ENCODE measurements at places on chromosomes 6 and 20.

GRCh38 chr6:26570027-26570809 lies 26.5 kb upstream of the ABT1 start:
- DNase-seq = no peak

DNA sequence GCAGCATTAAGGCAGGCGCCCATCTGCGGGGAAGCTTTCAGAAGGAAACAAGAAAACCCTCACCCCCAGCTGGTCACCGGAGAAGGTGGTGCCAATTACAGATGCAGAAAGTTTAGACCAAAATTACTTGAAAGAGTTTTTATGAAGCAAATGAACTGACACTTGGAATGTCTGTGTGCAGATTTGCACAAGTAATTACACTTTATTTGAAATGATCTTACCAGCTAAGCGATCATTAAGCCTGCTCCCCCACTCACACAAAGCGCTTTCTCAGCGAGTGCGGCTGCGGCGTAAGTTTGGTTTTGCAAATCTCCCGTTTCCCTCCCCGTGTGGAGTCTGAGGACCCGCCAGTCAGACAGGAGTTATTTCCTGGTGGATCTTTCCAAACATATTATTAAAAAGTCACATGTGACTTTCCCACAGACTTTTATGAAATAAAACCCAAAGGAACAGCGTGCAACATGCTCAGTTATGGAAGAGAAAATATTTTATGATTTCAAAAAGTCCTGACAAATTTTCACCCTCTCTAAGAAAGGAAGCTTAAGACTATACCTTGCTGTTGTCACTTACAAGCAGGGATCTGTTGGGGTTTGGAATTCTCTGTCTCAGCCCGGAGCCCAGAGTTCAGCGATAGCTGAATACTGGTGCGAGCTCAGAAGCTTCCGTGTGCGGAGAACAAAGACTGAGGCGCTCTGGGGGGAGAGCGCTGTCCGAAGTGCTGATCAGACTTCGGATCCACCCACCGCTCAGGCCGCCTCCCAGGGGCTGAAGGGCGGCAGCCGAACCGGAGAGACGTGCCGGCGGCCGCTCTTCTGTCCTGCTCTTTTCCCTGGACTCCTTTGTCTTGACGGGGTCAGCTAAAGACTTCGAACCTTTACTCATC lies 2.7 kb upstream of the MYT1 start:
- DNase-seq = no peak

- no peak for DNase-seq
These were observed 203.9 kb downstream of the ZNF217 start for GRCh38 chr20:53389516-53390300.

- DNase-seq = no peak
These were observed 244.4 kb upstream of the HSF2 start for GRCh38 chr6:122154912-122155575.

GRCh38 chr6:22145823-22146677 lies 150.8 kb downstream of the PRL start:
- DNase-seq = peak; percentile 63

DNA sequence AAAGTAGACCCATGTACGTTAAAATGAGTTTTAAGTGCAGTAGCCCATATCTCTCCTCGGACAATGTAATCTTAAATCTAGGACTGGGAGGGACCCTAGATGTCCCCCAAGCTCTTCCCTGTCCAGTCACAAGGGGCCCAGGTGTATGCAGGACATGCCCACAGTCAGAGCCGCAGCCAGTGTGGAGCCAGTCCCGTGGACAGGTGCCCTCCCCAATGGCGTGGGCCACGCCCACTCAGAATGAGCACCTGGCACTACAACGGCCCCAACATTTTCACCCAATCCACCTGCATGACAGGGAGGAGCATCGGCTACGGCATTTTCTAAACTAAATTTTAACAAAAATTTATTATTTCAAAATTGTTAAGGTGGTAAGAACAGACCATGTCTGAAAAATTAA lies 53.2 kb downstream of the WDR27 start:
- no peak for DNase-seq

DNA sequence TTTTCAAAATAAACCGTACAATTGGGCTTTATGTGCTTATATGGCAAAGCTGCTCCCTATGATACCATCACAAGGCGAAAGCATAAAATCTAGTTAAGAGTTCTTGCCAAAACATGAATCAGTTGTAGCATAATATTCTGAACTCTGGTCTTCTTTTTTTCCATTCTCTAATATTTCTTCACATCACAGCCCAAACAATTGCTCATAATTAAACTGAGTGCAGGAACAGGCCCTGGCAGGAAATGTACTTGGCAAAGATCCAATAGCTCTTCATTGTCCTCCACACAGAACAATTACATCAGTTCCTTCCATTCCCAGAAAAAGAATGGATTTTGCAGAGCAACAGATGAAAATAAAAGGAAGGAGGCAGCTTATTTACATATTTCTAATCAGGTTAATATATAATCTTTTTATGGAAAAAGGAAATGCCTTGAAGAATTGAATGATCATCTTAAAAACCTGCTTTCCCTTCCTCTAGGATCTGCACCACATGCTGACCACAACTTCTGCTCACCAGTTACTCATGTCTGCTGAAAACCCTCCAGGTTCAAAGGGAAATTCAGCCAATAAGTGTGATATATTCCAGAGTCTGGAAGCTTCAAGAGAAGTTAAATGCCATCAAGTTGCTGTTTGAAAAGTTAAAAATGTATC lies 123.3 kb upstream of the COL21A1 start:
- DNase-seq = no peak

Data from amygdala (tissue), 56 donors.